Immature natural killer cell (primary cell): ENCODE measurements at places on chromosomes 2 and 18.

DNA sequence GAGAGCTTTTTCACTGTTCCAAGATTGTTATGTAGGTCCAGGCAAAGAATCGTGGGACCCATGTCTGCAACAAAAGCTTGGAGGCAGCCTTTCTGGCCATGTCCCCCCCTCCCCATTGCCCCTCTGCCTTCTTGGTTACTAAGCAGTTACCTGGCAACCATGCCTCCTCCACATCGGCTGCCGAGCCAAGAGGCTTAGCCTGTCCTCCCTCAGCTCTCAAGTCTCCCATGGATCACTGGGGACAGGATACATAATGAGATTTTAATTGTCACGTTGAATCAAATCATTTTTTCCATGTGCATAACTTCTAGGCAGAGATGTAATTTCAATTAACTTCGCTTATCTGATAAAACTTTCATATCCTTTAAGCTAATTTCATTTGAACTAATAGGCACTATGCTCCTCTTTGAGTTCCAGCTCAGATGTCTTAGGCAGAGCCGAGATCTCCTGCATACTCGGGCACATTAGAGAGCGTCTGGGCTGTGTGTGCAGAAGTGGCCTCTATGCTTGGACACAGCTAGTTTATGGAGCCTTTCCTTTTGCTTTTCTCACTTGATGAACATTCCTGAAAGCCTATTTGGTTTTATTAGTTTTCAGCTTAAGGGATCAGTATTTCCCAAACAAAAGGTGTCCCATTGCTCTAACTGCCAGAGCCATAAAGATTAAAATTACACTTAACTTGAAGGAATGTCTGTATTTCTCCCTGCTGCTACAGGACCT is 80.7 kb downstream of the LYPD1 start:
- H3K27me3 ChIP-seq: peaks cover 2% of the 10 kb centered on the region
- no peak overlapping the region for H3K27ac ChIP-seq
- DNase-seq: no peak

GRCh38 chr18:25061395-25061794 is 290.6 kb downstream of the ZNF521 start:
- no peaks in the 10 kb centered on the region for H3K27me3 ChIP-seq
- H3K27ac ChIP-seq: no peak overlapping the region
- DNase-seq: no peak

DNA sequence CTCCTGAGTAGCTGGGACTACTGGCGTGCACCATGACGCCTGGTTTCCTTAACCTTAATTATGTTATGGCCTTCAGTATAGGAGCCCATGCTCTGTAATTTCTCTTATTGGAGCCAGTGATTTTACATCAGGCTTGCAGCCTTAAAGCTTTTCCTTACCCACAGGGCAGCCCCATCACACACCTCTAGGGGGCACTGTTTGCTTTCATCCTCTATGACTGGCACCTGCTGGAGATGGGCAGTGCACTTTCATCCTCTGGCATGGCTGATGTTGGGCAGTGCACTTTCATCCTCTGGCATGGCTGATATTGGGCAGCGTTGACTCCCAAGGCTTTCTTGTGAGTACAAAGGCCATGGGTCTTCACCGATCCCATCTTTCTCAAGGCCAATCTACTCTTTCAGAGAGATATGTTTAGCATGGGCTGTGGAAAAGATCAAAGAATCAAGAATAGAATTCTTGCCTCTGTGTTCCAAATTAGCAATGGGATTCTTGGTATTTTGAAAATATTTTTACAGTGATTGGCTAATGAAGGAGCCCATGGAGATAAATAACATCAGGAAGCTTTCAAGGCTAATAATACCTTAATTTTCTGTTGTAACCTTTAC is 80.7 kb upstream of the MEX3C start:
- no peaks in the 10 kb centered on the region for H3K4me1 ChIP-seq
- H3K27me3 ChIP-seq: peaks cover 3% of the 10 kb centered on the region
- DNase-seq: peak; percentile 10

DNA sequence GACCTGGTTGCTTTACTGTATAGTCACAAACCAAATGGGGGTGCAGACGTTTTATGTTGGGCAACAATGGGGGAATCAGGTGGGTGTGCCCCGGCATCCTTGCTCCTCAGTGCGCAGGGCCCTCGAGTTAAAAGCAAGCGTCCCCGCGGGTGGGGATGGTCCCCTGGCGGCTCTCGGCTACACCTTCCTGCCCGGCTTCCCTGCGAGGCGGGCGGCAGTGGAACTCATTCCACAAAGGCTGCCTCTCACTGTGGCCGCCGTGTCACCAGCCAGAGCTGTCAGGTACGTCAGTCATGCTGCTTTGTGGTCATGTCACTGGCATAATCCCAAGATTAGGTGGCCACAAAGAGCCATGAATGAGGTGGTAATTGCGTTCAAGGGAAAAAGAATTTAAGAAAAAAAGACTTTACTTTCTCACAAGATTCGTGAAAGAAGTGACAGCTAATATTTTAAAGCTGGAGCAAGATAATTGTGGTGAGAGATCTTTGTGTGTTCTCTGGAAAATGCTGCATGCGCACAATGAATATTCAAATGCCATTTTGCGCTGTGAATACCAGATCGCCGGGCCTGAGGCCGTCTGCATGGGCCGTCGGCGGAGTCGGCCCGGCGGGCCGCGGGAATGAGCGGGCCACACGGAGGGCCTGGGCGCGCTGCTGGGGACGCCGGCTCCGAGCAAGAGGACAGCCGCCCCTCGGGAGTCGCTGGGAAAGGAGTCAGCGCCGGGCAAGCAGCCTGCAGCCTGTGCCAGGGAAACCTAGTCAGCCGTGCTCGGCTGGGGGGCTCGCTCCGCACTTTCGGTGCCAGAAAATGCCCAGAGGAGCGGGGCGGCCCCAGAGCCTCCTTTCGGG is 82.3 kb upstream of the LDLRAD4 start:
- peak; percentile 67 for DNase-seq
- peak overlapping the region; percentile 82 for H3K27ac ChIP-seq
- peak overlapping the region; percentile 90 for H3K4me3 ChIP-seq
- H3K27me3 ChIP-seq: peaks cover 8% of the 10 kb centered on the region
- H3K36me3 ChIP-seq: no peaks in the 10 kb centered on the region

GRCh38 chr2:121472470-121472993 is 58.1 kb upstream of the RNU4ATAC start:
- H3K36me3 ChIP-seq: peaks cover 17% of the 10 kb centered on the region
- peak; percentile 39 for DNase-seq
- H3K27ac ChIP-seq: peak overlapping the region; percentile 80
- no peaks in the 10 kb centered on the region for H3K27me3 ChIP-seq
- peaks cover 96% of the 10 kb centered on the region for H3K4me1 ChIP-seq
- peak overlapping the region; percentile 55 for H3K4me3 ChIP-seq

DNA sequence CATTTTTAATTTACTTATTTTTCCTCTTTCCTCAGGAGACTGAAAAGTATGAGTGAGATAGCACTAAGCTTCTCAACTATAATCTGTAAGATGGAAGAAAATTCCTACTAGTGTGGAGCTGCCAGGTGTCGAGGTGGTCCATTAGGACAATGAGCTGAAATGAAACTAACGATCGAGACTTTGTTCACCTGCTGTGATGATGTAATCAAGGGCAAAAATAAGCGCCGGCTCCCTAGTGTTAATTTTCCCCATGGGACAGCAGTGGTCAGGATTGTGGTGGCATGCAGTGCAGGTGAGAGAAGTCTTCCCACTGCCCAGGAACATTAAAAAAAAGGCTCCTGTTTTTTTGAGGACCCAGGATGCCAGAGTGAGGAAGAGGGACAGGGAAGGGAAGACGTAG is 859.1 kb upstream of the GCFC2 start:
- no peaks in the 10 kb centered on the region for H3K36me3 ChIP-seq
- H3K27me3 ChIP-seq: no peaks in the 10 kb centered on the region
- no peak overlapping the region for H3K27ac ChIP-seq
- H3K4me3 ChIP-seq: no peak overlapping the region
